ENCODE measurements at places on chromosomes 1 and 21. TPM values are rescaled to one million over a fixed set of nuclear protein-coding genes. Genes with fewer than 3 reads are reported as not detected.

The DIP2A gene
- total RNA-seq, result 46.2 TPM

The ACTRT2 gene
- not detected for total RNA-seq

The KRTAP11-1 gene
- total RNA-seq, result not detected

The SNAP47 gene
- 28.7 TPM for total RNA-seq

The OR2T3 gene
- total RNA-seq, result not detected

The OR2G3 gene
- total RNA-seq, result not detected

The NR0B2 gene
- total RNA-seq, result not detected

The CDC20 gene
- 11.0 TPM for total RNA-seq

The GJA8 gene
- total RNA-seq, result not detected

The PRMT6 gene
- total RNA-seq, result 11.0 TPM

The VWA5B1 gene
- not detected for total RNA-seq

The PLEKHM2 gene
- 56.2 TPM for total RNA-seq

The ADORA1 gene
- 5.2 TPM for total RNA-seq

The SDC3 gene
- 20.1 TPM for total RNA-seq

The OLFML2B gene
- 12.8 TPM for total RNA-seq

The MFSD2A gene
- total RNA-seq, result 56.0 TPM

The KRTAP13-2 gene
- total RNA-seq, result not detected

The ANKRD45 gene
- not detected for total RNA-seq

The FCER1G gene
- total RNA-seq, result 64.8 TPM

The CBR1 gene
- total RNA-seq, result 369 TPM

The UMODL1 gene
- not detected for total RNA-seq

The FBXO2 gene
- total RNA-seq, result 27.3 TPM

The C4BPA gene
- not detected for total RNA-seq

The CCDC27 gene
- not detected for total RNA-seq

The SPOCD1 gene
- total RNA-seq, result 4.2 TPM

The LHX8 gene
- not detected for total RNA-seq

The ANGPTL1 gene
- 19.4 TPM for total RNA-seq

The GSTM3 gene
- total RNA-seq, result 199 TPM

The DRAXIN gene
- not detected for total RNA-seq

The EPHA8 gene
- total RNA-seq, result not detected

The AKNAD1 gene
- total RNA-seq, result 3.9 TPM

The CLDN17 gene
- total RNA-seq, result 2.2 TPM

The PLEKHO1 gene
- total RNA-seq, result 33.9 TPM

The MAEL gene
- not detected for total RNA-seq

The TTC39A gene
- total RNA-seq, result 11.5 TPM

The AQP10 gene
- total RNA-seq, result not detected

The HSPA6 gene
- 0.98 TPM for total RNA-seq

The ARHGEF10L gene
- total RNA-seq, result 75.6 TPM

The OR2L8 gene
- not detected for total RNA-seq

The KCNA2 gene
- total RNA-seq, result 0.74 TPM

The OLIG2 gene
- not detected for total RNA-seq

The KRTAP7-1 gene
- not detected for total RNA-seq

The DDR2 gene
- total RNA-seq, result 153 TPM

The PRRX1 gene
- 108 TPM for total RNA-seq

The DNASE2B gene
- not detected for total RNA-seq

The GUCA2A gene
- not detected for total RNA-seq

The TMEM269 gene
- total RNA-seq, result not detected

The ADGRL4 gene
- 17.7 TPM for total RNA-seq

The HOOK1 gene
- 24.6 TPM for total RNA-seq

The AMY1C gene
- not detected for total RNA-seq

The SPRR2F gene
- 2.5 TPM for total RNA-seq

The MIB2 gene
- 66.8 TPM for total RNA-seq

The GNG4 gene
- 6.6 TPM for total RNA-seq

The PGBD2 gene
- total RNA-seq, result 12.5 TPM

The TTF2 gene
- 7.6 TPM for total RNA-seq

The TCHH gene
- 0.25 TPM for total RNA-seq

The TFF2 gene
- total RNA-seq, result not detected

The ZBTB8B gene
- not detected for total RNA-seq

The EMC1 gene
- 28.0 TPM for total RNA-seq

Data from vagina (tissue), 2 donors.